ENCODE measurements at places on chromosomes 11 and 22. TPM values are rescaled to one million over a fixed set of nuclear protein-coding genes. Genes with fewer than 3 reads are reported as not detected.

RBMXL2 gene
- total RNA-seq = 0.08 TPM

DNA sequence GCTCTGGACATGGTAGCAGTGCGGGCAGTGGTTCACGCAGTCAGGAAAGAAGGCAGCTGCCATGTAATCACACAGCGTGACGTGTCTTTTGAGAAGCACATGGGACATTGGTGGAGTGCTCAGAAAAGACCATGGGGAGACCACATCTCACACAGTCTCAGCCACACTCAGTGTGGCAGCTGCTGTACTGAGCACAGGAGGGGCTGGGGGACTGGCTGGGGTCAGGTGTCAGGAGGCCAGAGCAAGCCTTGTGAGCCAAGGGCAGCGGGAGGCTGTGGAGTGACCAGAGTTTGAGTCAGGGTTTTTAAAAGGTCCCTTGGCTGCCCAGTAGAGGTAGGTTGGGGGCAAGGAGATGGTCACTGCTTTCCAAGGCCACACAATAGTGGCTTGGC lies 18.5 kb downstream of the CLDN5 start:
- no peak overlapping the region for H3K27ac ChIP-seq
- H3K4me3 ChIP-seq = no peak overlapping the region
- H3K4me1 ChIP-seq = no peaks in the 10 kb centered on the region
- no peaks in the 10 kb centered on the region for H3K27me3 ChIP-seq
- H3K36me3 ChIP-seq = no peaks in the 10 kb centered on the region

MS4A4E gene
- total RNA-seq = 0.23 TPM

TECTA gene
- 2.4 TPM for total RNA-seq

- no peak for DNase-seq
- H3K4me1 ChIP-seq = no peaks in the 10 kb centered on the region
- no peaks in the 10 kb centered on the region for H3K36me3 ChIP-seq
- no peak overlapping the region for H3K27ac ChIP-seq
- no peak overlapping the region for H3K4me3 ChIP-seq
Measured at GRCh38 chr11:113447621-113448315, 27.4 kb downstream of the DRD2 start.

DNA sequence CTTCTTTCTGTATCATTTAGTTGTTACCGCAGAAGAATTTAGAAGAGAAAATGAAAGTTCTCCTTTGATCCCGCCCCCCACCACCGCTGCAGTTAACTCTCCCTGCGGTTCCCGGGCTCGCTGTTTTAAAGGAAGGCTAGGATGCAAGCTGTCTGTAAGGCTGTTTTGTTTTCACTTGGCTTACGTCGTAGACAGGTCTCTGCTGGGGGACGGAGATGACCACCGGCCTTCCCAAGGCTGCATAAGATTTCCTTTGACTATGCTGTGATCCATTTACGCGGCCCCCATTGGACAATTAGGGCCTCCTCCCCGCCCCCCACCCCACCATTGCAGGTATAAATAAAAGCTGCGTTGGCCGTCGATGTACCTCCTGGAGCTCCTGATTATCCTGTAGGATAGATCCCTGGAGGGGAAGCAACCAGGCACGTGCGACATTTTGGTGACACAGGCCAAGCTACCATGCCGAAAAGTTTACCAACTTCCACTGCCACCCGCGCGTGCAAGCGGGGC lies 1.4 kb upstream of the CPT1A start:
- peaks cover 42% of the 10 kb centered on the region for H3K4me1 ChIP-seq
- H3K4me3 ChIP-seq = peak overlapping the region; percentile 27
- H3K36me3 ChIP-seq = no peaks in the 10 kb centered on the region
- H3K27ac ChIP-seq = peak overlapping the region; percentile 96
- DNase-seq = no peak

DNA sequence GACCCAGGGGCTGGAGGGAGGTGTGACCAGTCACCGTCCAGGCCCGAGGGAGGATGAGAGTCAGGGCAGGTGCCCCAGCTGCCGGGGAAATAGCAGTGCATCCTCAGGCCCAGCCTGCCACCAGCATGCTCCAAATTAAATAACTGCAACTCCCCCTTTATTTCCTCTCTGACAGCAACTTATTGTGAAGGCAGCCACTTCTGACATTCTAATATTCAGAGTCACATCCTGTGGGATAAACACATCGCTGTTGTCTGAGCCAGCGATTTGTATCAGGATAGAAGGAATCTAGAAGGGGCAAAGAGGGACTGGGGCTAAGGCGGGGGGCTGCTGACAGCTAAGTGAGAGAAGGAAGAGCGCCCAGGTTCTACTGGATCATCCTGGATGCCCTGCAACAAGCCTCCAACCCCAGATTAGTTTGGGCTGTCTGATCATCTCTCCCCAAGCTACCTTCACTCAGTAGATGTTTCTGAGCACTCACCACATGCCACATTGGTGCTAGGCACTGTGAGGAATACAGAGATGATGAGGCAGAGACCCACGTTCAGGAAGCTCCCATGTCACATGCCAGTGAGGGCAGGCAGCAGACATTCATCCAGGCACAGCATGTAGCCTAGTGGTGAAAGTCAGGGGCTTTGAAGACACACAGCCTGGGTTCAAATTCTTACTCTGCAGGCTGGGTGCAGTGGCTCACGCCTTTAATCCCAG lies 214.1 kb downstream of the BUD13 start:
- H3K27ac ChIP-seq = no peak overlapping the region
- no peak overlapping the region for H3K4me3 ChIP-seq
- no peaks in the 10 kb centered on the region for H3K36me3 ChIP-seq
- no peaks in the 10 kb centered on the region for H3K4me1 ChIP-seq

- H3K36me3 ChIP-seq = no peaks in the 10 kb centered on the region
- peak overlapping the region; percentile 89 for H3K4me3 ChIP-seq
- peaks cover 38% of the 10 kb centered on the region for H3K4me1 ChIP-seq
- H3K27ac ChIP-seq = peak overlapping the region; percentile 94
Measured at GRCh38 chr22:25111579-25112517, 87.8 kb upstream of the CRYBB3 start.

GRCh38 chr11:111575740-111576139 lies 26.5 kb upstream of the SIK2 start:
- no peaks in the 10 kb centered on the region for H3K27me3 ChIP-seq
- no peaks in the 10 kb centered on the region for H3K4me1 ChIP-seq
- H3K36me3 ChIP-seq = no peaks in the 10 kb centered on the region
- DNase-seq = no peak
- H3K4me3 ChIP-seq = no peak overlapping the region

KDELR3 gene
- 12.8 TPM for total RNA-seq

B4GALNT4 gene
- total RNA-seq = 0.42 TPM

- no peak overlapping the region for H3K4me3 ChIP-seq
- no peak overlapping the region for H3K27ac ChIP-seq
Measured at GRCh38 chr11:40186437-40187263, 1272.8 kb downstream of the LRRC4C start.

- no peaks in the 10 kb centered on the region for H3K4me1 ChIP-seq
- H3K36me3 ChIP-seq = no peaks in the 10 kb centered on the region
- H3K27ac ChIP-seq = no peak overlapping the region
- peaks cover 3% of the 10 kb centered on the region for H3K27me3 ChIP-seq
- DNase-seq = no peak
Measured at GRCh38 chr11:105181100-105181499, 41.5 kb upstream of the CARD18 start.

KLHL35 gene
- not detected for total RNA-seq

SHISAL1 gene
- total RNA-seq = 0.17 TPM

TBX1 gene
- 0.17 TPM for total RNA-seq

KIRREL3 gene
- 0.08 TPM for total RNA-seq

DNA sequence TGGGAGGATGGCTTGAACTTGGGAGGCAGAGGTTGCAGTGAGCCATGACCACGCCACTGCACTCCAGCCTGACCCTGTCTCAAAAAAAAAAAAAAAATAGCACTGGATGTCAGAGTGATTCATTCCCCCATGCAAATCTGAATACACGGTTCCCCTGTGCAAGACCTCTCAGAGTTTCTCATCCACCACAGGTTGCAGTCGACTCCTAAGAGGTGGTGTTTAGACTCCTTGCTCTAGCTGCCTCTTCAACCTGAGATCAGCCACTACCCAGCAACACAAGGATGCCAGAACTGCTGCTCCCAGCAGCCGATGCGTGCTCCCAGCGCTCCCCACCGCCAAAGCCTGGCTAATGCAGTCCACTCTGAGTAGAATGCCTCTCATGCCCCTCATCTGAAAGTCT lies 97.5 kb downstream of the PARVA start:
- no peaks in the 10 kb centered on the region for H3K4me1 ChIP-seq
- peaks cover 4% of the 10 kb centered on the region for H3K36me3 ChIP-seq
- DNase-seq = no peak
- H3K4me3 ChIP-seq = no peak overlapping the region

Data from liver (tissue), 10 donors.